RWPE2 (cell line): ENCODE measurements at places on chromosomes 7 and 10.

- DNase-seq, result no peak
These were observed 324.2 kb downstream of the CALN1 start for GRCh38 chr7:72087926-72088325.

GRCh38 chr7:128437426-128438332 lies 18.0 kb upstream of the HILPDA start:
- no peak for DNase-seq

- no peak for DNase-seq
These were observed 129.8 kb upstream of the FERD3L start for GRCh38 chr7:19275000-19275399.

- DNase-seq, result no peak
These were observed 46.7 kb downstream of the PALS2 start for GRCh38 chr7:24619978-24620377.

DNA sequence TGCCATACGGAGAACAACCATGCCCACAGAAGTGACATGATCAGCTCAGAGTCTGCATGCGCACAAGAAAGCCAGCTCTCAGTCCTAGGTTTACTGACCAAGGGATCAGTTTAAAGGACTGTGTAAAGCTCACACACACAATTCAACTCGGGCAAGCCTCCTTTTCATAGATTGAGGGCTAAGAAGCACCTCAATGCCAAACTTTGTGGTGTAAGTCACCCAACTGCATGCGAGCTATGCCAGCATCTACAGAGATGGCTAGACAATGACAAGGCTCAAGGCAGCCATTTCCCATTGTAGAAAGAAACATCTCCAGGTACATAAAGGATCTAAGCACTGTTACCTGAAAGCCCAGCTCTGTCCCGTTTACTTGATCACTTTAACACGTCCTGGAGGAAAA lies 36.8 kb downstream of the GPAM start:
- no peak for DNase-seq

DNA sequence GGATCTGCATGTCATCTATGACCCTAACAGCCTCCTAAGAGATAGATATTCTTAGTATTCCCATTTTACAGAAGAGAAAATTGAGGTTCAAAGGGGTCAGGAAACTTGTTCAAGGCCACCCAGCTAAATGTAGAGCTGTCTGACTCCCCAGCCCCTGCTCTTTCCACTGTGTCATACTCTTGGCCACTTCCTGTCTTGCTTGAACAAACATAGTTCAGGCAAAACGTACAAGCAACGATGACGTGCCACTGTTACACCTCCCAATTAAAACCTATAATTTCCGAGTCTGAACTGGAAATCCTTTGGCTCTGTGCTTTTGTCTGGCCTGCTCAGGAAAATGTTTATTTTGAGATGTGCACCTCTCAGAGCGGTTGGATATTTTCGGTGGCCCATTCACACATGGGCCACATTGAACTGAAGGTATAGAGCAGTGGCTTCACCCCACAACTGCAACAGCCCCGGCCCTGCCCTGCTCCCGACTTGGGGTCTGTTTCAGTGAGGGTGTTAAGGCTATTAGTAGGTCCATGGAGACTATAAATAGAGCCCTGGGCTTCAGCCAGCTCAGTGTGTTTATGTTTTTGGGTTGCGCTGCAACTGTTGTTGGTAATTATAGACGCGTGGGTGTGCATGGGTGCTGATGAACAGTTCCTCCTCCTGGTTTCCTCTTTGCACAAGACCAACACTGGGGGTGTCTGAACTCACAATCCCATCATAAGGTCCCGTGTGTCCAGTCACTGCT lies 172.3 kb upstream of the ADO start:
- DNase-seq, result no peak
